ENCODE measurements at places on chromosomes 5 and 9. TPM values are rescaled to one million over a fixed set of nuclear protein-coding genes. Genes with fewer than 3 reads are reported as not detected.

Gene ACSL6
- total RNA-seq, result 1.6 TPM

Gene PCDHB10
- 1.3 TPM for total RNA-seq

Gene ENTPD8
- not detected for total RNA-seq

Gene SPATA24
- 8.8 TPM for total RNA-seq

Gene FSTL4
- total RNA-seq, result not detected

- DNase-seq, result no peak
Measured at GRCh38 chr9:117622347-117622746, 81.9 kb upstream of the TLR4 start.

Gene PCDHB8
- 2.6 TPM for total RNA-seq

DNA sequence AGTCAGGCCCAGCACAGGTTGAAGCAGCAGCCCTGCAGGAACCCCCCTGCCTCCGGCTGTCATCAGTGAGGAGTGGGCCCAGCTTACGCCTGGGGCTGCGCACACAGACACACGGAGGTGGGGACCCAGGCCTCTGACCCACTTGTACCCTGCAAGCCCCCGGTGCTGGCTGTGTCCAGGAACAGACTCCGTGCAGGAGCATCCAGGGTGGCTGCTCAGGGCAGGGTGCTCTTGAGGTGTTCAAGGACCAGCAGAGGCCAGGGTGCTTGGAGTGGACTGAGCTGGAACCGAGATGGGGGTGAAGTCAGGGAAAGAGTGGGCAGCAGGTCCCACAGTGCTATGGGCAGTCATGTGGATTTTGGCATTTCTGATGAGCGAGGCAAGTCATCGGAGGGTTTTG is 199.5 kb downstream of the CACNA1B start:
- DNase-seq, result no peak

Gene BTNL8
- 0.21 TPM for total RNA-seq

Gene IL7R
- 4.2 TPM for total RNA-seq

Gene NUTM2F
- total RNA-seq, result not detected

GRCh38 chr5:97127727-97128126 is 14.7 kb downstream of the LIX1 start:
- no peak for DNase-seq

DNA sequence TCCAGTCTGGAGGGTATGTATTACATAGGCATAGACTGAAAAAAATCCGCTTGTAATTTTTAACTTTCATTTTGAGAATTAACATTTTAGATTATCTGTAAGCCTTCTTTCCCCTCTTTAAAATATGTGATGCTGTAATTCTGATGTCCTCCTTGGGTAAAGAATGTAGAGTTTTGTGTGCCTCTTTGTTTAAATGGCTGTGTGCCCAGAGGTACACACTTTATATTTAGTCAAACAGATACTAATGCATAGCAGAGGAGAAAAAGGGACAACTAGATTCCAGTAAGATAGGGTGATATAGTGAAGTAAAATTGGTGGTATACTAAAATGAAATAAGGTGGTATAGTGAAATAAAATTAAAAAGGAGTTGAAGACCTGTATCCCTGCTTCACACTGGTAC is 1.3 kb downstream of the FBXO38 start:
- DNase-seq, result no peak

DNA sequence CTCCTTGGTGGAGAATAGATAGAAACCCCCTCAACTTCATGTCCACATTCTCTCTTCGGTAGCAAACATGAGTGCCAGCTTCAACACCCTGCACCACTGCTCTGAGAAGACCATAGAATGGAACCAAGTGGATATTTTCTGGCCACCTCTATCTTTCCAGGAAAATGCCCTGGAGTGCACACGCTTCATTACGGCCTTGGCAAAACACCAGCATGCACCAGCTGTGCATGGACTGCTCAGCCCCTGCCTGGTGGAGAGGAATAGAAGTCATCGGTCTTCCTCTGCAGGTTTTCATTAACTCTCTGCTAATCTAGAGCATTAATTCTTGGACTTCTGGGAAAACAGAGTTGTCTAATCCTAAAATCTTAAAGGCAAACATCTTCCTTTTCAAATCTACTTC is 211.6 kb upstream of the TMEM161B start:
- no peak for DNase-seq
